Activated T-helper 17 cell treated with anti-CD3 and anti-CD28 coated beads, Interleukin-2, amount 50 U/mL, for 72 hours (primary cell): ENCODE measurements at places on chromosomes 12 and 14. TPM values are rescaled to one million over a fixed set of nuclear protein-coding genes. Genes with fewer than 3 reads are reported as not detected.

Gene NTS
- not detected for total RNA-seq

DNA sequence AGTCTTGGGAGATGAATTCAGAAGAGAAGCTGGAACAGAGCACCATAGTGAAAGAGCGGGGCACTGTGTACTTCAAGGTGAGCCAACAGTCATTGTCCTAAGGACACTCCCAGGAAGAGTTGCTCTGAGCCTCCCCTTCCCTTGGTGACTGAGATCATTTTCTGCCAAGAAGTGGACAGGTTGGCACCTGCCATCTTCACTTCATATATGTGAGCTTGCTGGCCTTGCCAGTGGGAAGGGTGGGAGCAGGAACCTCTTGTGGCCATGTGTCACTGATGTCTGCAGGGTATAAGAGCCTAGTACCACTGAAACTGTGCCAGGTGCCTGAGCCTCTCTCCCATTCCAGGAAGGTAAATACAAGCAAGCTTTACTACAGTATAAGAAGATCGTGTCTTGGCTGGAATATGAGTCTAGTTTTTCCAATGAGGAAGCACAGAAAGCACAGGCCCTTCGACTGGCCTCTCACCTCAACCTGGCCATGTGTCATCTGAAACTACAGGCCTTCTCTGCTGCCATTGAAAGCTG lies 5.3 kb downstream of the FKBP4 start:
- ATAC-seq: no peak

GRCh38 chr14:60294411-60295069 lies 45.5 kb downstream of the PPM1A start:
- no peak for ATAC-seq

DNA sequence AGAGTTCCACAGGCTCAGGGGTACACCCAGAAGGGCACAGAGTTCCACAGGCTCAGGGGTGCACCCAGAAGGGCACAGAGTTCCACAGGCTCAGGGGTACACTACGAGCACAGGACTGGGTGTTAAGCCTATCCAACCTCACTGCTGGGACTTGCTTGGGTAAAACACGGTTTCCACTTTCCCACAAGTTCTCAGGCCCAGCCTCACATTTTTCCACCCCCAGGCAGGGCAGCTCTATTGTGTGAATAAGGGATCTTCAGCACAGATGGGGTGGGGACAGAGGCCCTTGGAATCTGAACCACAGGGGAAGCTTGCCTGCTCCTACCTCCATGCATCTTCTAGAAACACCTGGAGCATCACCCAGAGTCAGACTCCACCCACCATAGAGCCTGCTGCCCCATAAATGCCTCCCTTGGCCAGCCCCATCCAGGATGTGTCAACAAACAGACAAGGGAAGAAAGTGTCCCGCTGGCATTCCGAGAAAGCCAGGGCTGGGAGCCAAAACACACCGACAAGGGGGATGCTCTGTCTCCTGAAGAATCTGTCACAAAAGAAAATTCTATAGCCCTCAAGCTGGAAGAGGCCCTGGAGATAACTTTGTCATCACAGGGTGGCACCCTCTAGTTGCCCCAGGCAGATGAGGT lies 4.8 kb downstream of the CRACR2A start:
- no peak for ATAC-seq

Gene TOMM20L
- not detected for total RNA-seq

DNA sequence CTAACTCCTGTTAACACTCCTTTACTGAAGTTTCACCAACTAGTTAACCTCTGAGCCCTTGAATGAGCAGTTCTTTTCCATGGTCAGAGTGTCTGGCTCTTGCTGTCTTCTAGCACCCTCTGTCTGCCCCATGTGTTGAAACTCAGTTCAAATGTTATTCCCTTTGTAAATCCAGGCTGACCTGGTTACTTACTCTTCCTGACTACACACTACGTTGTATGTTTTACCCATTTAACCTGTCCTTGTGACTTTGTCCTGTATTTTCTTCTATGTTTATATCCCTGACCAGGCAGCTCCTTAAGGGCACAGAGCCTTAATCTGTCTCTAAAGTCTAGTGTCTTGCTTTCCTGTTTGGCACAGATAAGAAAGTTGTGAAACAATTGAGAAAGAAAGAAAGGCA lies 389.0 kb upstream of the RPL10L start:
- no peak for ATAC-seq

DNA sequence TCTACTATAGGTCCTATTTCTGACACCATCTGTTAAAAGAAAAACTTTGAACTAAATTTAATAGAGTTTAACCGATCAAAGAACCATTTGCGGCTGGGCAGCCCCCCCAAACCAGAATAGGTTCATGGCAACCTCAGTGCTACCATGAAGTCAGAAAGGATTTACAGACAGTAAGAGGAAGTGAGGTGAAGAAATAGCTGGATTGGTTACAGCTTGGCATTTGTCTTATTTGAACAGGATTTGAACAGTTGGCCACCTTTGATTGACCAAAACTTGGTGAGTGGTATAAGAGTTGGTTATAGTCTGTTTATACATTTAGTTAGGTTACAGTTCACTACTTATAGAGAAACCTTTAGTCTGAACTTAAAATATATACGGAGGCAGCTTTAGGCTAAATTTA lies 88.9 kb downstream of the TXNDC16 start:
- ATAC-seq: no peak

- ATAC-seq: no peak
These were observed 69.0 kb downstream of the DIO3 start for GRCh38 chr14:101630056-101630965.

DNA sequence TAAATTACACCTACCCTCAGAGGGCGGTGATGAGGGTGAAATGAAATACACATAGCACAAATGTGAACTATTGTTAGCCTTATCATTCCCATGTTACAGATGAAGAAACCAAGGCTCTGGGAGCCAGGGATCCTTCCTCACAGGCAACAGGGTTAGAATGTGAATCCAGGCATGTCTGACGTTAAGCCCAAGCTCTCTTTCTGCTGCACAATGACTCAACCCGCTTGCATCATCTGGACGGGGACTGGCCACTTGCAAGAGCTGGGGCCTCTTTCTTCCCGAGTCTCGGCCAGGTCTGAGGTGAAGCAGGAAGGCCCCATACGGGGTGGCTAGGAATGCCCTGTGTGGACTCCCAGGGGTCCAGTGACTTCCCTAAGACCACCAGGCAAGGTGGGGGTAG lies 105.2 kb downstream of the RBM19 start:
- ATAC-seq: no peak

Gene RDH12
- total RNA-seq: not detected

Gene E2F7
- 14.7 TPM for total RNA-seq

DNA sequence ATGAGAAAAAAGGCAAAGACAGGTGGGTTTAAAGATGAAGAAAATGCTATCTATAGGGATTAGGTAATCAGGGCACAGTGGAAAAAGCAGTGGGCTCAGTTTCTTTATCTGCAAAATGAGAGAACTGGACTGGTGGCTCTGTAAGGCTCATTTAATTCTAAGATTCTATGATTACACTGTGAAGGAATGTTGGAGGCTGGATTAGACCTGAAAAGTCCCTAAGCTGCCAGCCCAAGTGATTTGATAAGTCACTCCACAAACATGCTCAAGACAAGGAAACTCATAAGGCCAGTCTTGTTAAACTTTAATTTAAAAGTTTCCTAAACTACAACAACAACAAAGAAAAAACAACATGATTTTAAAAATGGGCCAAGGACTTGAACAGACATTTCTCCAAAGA lies 75.1 kb downstream of the DCAF5 start:
- no peak for ATAC-seq

DNA sequence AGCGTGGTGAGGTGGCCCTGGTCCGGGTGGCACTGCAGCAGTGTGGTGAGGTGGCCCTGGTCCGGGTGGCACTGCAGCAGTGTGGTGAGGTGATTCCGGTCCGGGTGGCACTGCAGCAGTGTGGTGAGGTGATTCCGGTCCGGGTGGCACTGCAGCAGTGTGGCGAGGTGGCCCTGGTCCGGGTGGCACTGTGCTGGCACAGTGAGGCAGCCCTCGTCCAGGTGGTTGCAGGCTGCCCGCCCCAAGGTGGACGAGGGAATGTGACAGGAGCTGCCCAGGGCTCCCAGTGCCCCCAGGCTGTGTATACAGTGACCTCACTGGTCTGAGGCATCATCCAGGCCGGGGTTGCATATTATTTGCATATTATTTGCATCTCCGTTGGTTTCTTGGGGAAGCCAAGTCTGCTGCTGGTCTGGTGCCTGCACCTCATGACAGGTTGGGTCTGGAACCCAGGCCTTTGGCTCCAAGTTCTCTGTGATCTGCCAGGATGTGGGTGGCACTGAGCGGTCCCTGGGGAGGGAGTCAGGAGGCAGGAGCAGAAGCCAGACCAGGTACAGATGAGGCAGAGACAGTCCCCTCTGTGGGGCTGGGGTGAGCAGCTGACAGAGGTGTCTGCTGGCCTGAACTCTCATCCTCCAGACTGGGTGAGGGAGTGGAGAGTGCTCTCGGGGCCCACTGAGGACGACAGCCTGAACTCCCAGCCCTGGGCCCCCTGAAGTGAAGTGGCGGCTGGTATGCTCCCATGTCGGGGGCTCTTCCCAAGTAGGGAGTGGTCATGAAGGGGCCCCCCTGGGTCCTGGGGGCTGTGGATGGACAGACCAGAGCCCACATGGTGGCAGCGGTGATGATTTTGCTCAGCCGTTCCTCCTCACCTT lies 79.3 kb downstream of the KIF26A start:
- no peak for ATAC-seq
